ENCODE measurements at places on chromosomes 1 and 21.

- peak; percentile 56 for DNase-seq
Observed at GRCh38 chr1:59879574-59879973, 47.0 kb downstream of the CYP2J2 start.

DNA sequence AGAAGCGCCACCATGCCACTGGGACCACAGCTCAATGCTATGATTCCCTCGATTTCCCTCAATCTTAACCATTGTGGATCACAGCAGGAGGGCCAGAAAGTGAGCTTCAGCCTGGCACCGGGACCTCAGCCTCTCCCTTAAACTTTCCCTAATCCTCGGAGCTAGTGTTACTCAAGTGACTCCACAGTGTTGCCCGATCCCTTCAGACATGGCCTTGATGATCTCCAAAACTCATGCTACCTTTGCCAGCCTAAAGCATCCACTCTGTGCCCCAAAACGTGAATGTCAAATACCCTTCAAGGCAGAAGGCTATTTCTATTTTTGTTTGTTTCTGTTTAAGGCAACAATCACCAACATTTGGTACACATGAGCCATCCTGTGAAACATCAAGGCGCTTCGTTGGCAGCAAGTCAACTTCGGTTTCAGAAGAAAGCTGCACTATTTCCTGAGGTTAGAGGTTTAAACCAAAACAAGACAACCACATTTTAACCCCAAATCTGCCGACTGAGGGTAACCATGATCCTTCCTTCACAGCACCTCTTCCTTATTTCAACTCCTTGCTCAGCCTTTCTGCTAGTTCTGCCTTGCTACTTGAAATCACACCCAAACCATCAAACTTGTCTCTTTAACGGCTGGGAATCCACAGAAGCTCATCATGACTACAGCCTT, 94.4 kb upstream of the KRTAP19-8 start:
- DNase-seq: no peak

GRCh38 chr1:208841436-208841835, 597.3 kb upstream of the PLXNA2 start:
- no peak for DNase-seq

DNA sequence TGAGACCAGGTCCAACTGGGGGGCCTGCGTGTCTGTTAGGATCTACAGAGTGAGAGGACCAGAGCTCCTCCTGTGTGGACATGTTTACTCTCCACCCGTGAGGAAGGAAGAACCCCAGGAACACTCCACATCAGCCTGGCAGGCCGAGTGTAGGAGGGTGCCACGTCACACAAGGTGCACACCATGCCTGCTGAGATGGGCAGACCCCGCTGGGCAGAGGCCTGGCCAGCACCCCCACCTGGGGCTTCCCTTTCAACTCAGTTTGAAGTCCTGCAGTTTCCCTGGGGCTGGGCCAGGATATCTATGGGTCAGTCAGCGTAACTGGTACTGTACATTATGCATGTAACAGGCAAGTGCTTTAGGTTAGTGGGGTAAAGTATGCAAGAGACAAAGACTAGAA, 30.1 kb upstream of the PCBP3 start:
- no peak for DNase-seq

DNA sequence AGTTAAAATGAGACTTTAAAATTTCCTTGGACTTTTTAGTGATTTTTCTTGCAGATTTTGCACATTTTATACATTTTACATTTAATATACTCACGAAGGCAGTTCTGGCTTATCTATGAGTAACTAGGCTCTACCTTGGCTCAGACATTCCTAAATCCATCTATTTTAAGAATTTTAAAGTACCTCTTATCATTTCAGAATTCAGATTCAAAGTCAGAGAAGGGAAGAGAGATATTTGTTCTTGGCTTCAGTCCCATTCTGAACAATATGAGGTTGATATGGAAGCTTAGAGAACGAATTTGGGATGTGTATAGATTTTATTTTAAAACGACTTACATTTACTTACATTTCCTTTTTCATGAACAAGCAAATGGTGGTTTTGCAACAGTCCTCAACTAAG, 230.2 kb downstream of the LMO4 start:
- DNase-seq: no peak

- DNase-seq: no peak
Observed at GRCh38 chr1:147266381-147266780, 23.9 kb downstream of the CHD1L start.

GRCh38 chr1:110888049-110888448, 15.1 kb downstream of the CD53 start:
- no peak for DNase-seq

- DNase-seq: peak; percentile 26
Observed at GRCh38 chr21:45998871-45999580, 17.5 kb downstream of the COL6A1 start.

DNA sequence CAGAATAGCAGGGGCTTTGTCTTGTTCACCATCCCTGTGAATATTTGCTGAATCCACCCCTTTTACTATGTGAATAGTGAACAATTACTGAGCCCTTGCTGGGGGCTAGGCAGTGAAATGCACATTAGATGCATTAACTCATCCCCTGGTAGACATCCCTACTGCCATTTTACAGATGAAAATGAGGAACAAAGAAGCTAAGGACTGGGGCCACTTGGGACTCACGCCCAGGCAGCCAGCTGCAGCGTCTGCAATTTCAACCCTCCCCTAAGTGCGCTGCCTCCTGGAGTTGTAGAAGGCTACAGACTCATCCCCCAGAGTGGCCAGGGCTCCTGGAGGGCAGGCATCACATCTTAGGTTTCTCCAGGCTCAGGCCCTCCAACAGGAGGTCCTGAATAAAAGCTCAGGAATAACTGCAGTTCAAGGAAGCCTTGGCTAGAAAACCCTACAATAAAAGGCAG, 31.6 kb downstream of the CAPZB start:
- DNase-seq: no peak

DNA sequence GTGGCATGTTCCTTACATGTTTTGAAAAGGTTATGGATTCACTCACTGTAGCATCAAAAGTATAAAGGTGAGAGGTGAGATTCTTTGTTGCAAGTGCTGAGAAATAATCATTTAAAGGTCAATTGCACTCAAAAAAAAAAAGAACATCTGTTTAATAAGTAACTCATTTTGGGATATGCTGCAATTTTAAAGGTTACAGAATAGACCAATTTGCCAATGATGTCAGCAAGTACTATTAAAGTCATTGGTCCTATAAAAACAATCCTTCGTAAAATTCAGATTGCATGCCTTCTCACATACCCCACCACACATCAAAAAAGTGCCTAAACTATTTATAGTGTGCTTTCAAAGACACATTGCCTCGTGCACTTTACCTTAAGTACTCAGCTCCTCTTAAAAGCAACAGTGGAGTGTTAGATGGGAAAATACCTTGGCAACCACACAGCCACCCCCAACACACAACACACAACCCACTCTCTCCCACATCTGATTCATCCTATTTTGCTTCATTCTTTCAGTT, 218.2 kb upstream of the ADGRL2 start:
- DNase-seq: no peak

DNA sequence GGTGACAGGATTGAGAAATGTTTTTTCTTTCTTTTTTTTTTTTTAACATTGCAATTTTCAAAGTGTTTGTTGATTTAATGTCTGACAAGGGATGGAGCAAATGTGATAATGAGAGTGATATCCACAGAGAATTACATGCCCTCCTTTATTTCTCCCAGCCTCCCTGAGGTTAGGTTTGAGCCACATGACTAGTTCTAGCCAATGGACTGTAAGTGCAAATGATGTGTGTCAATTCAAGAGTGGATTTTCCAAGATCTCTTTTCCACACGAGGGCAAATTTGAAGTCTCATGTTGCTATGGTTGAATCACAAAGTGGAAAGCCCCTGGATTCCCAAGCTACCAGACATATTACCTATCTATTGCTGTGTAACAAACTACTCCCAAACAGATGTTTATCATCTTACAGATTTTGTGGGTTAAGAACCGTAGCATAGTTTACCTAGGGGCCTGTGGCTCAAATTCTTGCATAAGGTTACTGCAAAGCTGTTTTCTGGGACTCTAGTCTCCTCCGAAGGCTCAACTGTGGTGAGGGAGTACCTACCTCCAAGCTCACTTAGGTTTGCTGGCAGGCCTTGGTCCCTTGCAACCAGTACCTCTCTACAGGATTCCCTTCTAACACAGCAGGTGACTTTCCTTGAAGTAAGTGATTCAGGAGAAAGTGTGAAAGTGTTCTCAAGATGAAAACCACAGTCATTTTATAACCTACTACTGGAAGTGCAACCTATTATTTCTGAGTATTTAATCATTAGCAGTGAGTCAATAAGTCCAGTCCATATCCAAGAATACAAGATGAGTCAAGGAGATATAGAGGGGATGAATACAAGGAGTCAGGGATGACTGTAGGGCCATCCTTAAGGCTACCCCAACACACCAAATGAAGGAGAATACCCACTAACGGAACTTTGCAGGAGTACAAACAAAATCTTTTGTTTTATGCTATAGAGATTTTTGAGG, 533.6 kb downstream of the PTPRC start:
- no peak for DNase-seq

- no peak for DNase-seq
Observed at GRCh38 chr21:38853421-38853919, 47.7 kb downstream of the ETS2 start.

DNA sequence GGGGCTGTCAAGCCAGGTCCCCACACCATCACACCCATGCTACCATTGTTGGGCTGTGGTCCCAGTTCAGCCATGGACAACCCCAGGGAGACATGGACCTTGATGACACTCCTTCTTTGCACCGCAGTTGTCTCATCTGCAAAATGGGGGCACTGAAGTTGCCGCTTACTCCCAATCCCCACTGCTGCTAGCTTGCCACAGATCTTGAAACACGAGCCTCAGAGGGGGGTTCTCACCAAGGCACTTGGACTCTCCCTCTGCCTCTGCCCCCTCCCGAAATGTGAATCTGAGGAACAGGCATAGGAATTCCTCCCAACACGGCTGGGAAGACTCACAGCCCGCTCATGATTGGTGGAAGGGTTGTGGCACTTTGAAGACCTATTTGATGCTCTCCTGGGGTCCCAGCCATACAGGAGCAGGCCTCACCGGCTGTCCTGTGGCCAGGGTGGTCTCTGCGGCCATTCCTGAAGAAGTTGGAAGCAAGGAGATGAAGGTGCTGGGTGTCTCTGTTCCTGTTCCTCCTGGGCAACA, 31.1 kb downstream of the RUNX3 start:
- DNase-seq: peak; percentile 75

- no peak for DNase-seq
Observed at GRCh38 chr1:147719029-147719698, 41.2 kb downstream of the GJA5 start.

- peak; percentile 47 for DNase-seq
Observed at GRCh38 chr1:167441222-167441621, 77.1 kb downstream of the CD247 start.

- DNase-seq: no peak
Observed at GRCh38 chr1:12473596-12474362, 144.2 kb downstream of the DHRS3 start.

DNA sequence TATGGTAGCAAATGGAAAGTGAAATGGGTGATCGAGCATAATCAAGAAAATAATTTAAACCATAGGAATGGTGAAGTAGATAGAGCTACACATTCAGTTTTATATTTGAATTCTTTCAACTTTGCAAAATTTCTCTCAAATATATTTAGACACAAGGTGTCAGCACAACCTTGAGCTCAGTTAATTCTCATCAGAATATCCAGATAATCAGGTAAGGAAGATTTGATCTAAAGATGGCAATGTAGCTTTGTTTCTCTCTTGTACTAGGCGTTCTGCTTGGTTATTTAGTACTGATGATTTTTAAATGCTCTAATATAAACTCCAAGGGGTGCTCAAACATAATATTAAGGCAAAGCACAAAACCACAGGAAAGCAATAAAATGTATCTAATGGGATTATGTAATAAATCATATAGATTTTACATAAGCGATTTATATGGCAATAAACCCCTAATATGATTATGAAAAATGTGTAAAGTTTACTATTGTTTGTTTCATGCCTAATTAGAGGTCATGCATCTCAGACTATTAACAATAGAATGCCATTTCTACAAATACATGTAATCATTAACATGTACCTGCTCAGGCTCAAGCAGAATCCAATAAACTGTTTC, 32.4 kb upstream of the SERTAD4 start:
- no peak for DNase-seq

- DNase-seq: no peak
Observed at GRCh38 chr21:37356706-37357105, 9.9 kb upstream of the DYRK1A start.

DNA sequence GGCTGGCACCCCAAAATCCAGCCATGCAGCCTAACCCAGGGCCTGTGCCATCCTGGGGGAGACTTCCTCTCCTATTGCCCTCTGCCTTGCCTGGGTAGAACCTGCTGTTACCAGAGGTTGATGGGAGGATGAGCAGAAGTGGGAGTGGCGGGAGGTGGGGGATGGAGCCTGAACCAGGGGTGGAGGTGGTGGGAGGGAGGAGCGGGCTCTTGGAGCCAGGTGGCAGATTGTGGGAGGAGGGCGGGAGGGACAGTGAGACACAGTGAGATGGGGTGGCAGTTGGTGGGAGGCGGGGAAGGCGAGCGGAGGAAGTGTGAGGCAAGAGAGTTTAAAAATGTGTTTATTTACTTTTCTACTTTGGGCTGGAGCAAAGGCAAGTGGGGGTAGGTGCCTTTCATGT, 87.3 kb downstream of the KCNJ6 start:
- no peak for DNase-seq

- no peak for DNase-seq
Observed at GRCh38 chr1:206955476-206956451, 9.5 kb upstream of the PIGR start.

GRCh38 chr1:169576241-169576934, 9.9 kb downstream of the F5 start:
- no peak for DNase-seq

GRCh38 chr1:76079475-76080227, 5.1 kb downstream of the ST6GALNAC3 start:
- no peak for DNase-seq

GRCh38 chr21:14857529-14857928, 207.3 kb downstream of the NRIP1 start:
- DNase-seq: no peak

DNA sequence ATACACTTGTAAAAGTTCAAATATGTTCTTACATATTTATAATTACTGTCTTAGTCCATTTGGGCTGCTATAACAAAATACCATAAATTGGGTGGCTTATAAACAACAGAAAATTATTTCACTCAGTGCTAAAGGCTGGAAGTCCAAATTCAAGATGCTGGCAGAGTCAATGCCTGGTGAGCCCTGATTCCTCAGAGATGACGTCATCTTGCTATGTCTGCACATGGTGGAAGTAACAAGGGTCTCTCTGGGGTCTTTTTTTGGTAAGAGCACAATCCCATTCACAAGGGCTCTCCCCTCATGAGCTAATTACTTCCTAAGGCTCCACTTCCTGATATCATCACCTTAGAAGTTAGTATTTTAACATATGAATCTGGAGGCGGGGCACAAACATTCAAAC, 108.0 kb upstream of the DUSP10 start:
- DNase-seq: no peak

- DNase-seq: no peak
Observed at GRCh38 chr1:46770541-46770940, 28.3 kb upstream of the CYP4B1 start.

GRCh38 chr1:43644558-43644957, 5.4 kb upstream of the KDM4A start:
- DNase-seq: no peak
